ENCODE measurements at places on chromosomes 3 and 15. TPM values are rescaled to one million over a fixed set of nuclear protein-coding genes. Genes with fewer than 3 reads are reported as not detected.

The KCNMB3 gene
- 1.4 TPM for total RNA-seq

The SAMMSON gene
- total RNA-seq, result not detected

The PEAK1 gene
- 33.0 TPM for total RNA-seq

The GADL1 gene
- not detected for total RNA-seq

The MKRN3 gene
- 1.9 TPM for total RNA-seq

The C3orf80 gene
- 0.23 TPM for total RNA-seq

The RAB6B gene
- 1.0 TPM for total RNA-seq

The NUSAP1 gene
- total RNA-seq, result 234 TPM

The ZPLD1 gene
- not detected for total RNA-seq

Measured in activated CD8-positive, alpha-beta memory T cell treated with anti-CD3 and anti-CD28 coated beads, Interleukin-2, amount 10 ng/mL, durations not matched to agents 7 days and 5 days (primary cell).